ENCODE measurements at places on chromosomes 13 and 19. TPM values are rescaled to one million over a fixed set of nuclear protein-coding genes. Genes with fewer than 3 reads are reported as not detected.

DNA sequence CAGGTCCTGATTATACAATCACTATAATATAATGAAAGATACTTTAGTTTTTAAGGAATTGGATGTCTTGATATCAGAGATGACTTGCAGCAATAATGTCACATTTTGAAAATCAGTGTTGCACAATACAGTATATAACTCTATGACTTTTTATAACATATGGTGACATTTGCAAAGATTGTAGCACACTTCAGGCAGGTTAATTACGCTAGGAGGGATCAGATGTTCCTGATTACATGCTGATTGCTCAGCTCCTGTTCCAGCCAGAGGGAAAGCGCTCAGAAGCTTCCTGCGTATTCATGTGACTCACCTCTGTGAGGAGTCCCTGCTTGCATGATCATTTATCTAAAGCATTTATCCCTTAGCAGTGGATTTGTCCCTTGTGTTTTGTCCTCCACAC lies 265.6 kb downstream of the GPC5 start:
- no peaks in the 10 kb centered on the region for H3K4me1 ChIP-seq
- no peak overlapping the region for H3K4me3 ChIP-seq
- DNase-seq = no peak
- H3K36me3 ChIP-seq = no peaks in the 10 kb centered on the region
- H3K27me3 ChIP-seq = no peaks in the 10 kb centered on the region

The VAV1 gene
- total RNA-seq = 77.9 TPM

DNA sequence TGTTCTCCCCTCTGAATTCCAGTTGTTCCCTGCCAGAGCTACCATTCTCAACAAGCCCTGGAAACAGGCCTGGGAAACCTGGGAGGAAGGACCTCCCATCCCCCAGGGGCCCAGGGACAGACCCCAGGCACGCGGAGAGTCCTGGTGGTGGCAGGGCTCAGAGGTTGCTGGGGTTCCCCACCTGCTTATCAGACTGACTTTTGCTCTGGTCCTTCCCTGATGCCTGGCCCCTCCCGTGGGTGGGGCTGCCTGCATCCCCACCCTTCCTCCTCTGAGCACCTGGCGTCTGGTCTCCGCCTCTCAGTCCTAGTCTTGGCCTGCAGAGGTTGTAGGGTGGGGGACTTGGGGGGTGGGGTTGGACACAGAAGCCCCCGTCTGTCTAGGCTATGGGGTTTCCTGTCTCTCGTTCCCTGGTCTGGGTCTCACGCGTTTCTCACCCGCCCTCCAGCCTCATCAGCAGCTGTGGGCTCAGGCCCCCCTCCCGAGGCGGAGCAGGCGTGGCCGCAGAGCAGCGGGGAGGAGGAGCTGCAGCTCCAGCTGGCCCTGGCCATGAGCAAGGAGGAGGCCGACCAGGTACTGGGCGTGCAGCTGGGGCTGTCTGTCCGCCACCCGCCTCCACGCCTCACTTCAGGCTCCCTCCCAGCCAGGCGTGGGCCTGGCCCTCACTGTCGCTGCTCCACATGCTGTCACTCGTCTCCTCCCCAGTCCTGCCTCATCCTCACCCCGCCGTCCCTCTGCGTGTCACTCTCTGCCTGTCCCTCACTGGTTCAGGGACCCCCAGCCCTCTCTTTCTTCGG lies 13.6 kb downstream of the EPN1 start:
- H3K27me3 ChIP-seq = no peaks in the 10 kb centered on the region
- no peak for DNase-seq
- no peak overlapping the region for H3K4me3 ChIP-seq
- H3K36me3 ChIP-seq = peaks cover 18% of the 10 kb centered on the region

DNA sequence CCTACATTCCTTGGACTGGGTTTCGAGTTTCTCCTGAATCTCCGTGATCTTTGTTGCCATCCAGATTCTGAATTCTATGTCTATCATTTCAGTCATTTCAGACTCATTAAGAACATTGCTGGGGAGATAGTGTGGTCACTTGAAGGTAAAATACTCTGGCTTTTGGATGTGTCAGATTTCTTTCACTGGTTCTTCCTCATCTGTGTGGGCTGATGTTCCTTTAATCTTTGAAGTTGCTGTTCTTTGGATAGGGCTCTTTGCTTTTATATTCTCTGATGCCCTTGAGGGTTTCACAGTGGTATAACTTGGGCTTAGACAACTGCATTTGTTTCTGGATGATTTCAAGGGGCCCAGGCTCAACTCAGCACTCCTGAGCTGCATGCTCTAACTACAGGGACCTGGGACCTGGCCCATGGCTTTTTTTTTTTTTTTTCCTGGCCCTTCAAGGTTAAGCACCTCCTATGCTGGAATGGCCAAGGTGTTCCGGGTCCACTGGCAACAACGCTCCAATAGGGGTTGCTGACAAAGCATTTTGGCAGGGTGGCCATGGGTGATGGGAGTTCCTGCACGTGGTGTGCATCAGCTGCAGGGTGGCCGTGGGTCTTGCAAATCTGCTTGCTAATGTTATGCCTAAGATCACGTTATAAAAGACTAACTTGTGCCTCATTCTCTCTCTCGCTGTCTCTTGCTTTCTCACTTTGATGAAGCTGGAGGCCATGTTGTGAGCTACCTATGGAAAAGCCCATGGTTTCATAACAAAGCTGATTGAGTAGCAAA lies 5.9 kb upstream of the SIGLEC7 start:
- H3K4me3 ChIP-seq = no peak overlapping the region
- DNase-seq = peak; percentile 7
- peaks cover 2% of the 10 kb centered on the region for H3K27me3 ChIP-seq
- H3K27ac ChIP-seq = no peak overlapping the region

DNA sequence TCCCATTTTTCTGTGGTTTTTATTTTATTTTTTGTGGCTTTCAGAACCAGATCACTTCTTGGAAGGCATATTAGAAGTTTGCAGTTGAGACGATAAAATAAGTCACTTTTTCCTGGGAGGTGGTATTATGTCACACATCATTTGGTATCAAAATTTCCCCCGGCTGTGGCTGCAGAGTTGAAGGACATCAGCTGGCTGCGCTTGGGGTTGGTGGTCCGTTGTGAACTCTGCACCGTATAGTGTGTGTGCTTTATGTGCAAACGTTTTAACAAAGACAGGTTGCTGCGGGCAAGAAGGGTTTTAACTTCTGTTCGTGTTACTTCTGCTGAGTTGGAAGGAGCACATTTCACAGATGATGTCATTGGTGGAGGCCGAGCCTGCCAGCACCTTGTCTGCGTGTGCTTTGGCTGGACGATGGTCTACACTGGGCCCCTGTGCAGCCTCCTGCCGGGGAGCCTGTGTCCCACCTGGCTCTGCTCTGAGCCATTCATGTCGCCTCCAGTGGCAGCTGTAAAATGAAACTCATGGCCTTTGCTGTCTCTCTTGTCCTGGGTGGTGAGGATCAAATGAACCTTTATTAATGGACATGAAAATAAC lies 9.6 kb downstream of the ATP11A start:
- H3K36me3 ChIP-seq = no peaks in the 10 kb centered on the region
- DNase-seq = no peak

The RFPL4A gene
- total RNA-seq = not detected

GRCh38 chr13:95298169-95298965 lies 2.9 kb downstream of the ABCC4 start:
- peaks cover 32% of the 10 kb centered on the region for H3K4me1 ChIP-seq
- no peak overlapping the region for H3K4me3 ChIP-seq
- no peaks in the 10 kb centered on the region for H3K27me3 ChIP-seq
- H3K36me3 ChIP-seq = no peaks in the 10 kb centered on the region
- H3K27ac ChIP-seq = no peak overlapping the region

The C1QTNF9B gene
- not detected for total RNA-seq

DNA sequence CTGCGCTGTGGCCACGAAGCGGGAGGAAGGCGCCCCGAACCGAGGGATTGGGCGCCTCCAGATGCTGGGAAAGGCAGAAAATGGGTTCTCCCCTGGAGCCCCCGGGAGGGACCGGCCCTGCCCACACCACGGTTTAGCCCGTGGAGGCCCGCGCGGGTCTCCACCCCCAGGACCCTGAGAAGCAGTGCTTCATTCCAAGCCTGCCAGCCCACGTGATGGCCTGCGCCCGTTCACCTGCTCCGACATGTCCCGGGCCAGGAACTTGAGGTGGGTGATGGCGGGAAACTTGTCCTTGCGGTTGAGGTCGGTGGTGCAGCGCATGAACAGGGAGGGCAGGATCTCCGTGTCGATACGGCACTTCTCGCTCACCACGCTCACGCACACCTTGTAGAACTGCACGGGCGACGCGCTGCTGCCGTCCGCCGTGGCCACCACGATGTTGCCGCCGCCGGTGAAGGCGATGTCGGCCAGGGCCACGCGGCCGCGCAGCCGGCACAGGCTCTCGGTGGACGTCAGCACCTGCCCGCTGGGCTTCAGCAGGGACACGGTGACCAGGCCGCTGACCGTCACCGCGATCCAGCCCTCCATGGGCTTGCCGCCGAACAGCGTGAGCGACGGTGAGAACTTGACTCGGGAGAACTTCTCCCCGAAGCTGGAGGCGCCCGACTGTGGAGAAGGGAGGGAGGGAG lies 7.3 kb downstream of the MED16 start:
- DNase-seq = no peak
- no peak overlapping the region for H3K27ac ChIP-seq
- no peaks in the 10 kb centered on the region for H3K4me1 ChIP-seq
- no peak overlapping the region for H3K4me3 ChIP-seq
- H3K36me3 ChIP-seq = peaks cover 12% of the 10 kb centered on the region

DNA sequence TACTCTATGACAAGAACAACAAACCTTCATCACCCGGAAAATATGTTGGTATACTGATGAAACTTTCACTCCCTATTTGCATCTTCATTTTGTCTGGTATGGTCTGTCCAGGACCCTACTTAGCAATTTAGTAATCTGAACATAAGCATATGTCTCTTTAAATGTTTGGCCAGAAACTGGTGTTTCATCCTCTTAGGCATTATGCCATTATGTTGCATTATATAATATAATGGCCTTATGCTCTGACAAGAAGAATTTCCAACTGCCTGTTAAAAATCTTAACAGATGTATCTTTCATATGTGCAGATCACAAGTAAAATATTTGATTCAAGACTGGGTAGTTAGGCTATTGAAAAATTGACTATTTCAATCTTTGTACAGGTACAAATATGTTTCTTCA lies 610.6 kb upstream of the PRR20A start:
- H3K36me3 ChIP-seq = no peaks in the 10 kb centered on the region
- DNase-seq = no peak
- H3K4me3 ChIP-seq = no peak overlapping the region
- no peak overlapping the region for H3K27ac ChIP-seq
- no peaks in the 10 kb centered on the region for H3K4me1 ChIP-seq

DNA sequence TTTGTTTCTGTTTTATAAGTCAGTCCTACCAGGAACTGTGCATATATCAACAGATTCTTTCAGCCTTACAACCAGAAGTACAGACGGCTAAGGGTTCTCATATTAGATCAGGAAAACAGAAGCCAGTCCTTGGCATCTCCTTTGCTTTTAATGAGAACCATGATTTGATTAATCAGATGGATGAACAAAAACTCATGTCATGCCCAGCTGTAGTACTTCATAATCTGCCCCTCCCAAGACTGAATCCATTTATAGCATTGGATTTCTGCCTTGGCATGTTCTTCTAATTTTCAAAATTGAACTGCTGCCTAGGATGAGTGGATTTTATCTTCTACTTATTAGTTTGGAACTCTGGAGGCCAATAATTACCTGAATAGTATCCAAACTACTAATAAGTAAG lies 617.2 kb downstream of the SLITRK5 start:
- no peaks in the 10 kb centered on the region for H3K4me1 ChIP-seq
- H3K27ac ChIP-seq = no peak overlapping the region
- no peaks in the 10 kb centered on the region for H3K36me3 ChIP-seq

GRCh38 chr13:79481685-79482052 lies 714 bp downstream of the NDFIP2 start:
- peak overlapping the region; percentile 98 for H3K27ac ChIP-seq
- peak; percentile 91 for DNase-seq
- H3K4me1 ChIP-seq = peaks cover 61% of the 10 kb centered on the region
